ENCODE measurements at places on chromosomes 1 and 21.

GRCh38 chr1:178940068-178940765 is 69.3 kb upstream of the ANGPTL1 start:
- DNase-seq: no peak

DNA sequence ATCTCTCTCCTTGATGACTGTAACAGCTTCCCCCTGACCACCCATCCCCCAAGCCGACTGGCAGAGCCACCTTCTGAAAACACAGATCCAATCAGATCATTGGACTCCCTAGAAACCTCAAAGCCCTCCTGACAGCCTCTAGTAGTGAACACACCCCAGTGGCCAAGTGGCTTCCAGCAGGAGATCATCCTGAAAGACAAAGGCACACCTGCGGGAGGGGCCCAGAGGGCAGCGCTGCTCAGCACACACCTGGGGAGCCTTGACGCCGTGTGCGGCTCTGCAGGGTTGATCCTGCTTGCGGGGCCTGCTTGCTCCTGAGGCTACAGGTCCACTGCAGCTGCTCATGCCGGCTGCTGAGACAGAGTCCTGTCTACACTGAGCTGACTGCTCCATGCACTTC is 41.5 kb downstream of the SLC66A1 start:
- DNase-seq: no peak

- DNase-seq: peak; percentile 61
Observed at GRCh38 chr1:39666772-39667171, 5.1 kb downstream of the NT5C1A start.

GRCh38 chr1:25985171-25985570 is 12.7 kb downstream of the PAFAH2 start:
- DNase-seq: no peak

DNA sequence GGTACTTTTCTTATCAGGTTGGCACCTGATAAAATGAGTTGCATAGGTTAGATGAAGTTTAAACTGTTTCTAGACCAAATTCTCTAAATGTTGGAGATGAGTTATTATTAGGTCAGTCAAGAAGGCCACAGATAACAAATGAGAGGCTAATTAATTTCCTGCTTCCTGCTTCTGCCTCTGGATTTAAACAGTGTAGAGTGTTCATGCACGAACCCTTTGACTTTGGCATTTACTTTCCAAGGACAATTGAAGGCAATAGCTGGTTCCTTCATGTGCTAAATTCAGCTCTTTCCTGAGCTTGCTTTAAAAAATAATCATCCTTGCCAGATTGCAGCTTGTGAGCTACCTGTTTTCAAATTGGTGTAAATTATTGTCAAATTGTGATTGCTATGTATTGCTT is 80.6 kb downstream of the RASAL2 start:
- DNase-seq: no peak

DNA sequence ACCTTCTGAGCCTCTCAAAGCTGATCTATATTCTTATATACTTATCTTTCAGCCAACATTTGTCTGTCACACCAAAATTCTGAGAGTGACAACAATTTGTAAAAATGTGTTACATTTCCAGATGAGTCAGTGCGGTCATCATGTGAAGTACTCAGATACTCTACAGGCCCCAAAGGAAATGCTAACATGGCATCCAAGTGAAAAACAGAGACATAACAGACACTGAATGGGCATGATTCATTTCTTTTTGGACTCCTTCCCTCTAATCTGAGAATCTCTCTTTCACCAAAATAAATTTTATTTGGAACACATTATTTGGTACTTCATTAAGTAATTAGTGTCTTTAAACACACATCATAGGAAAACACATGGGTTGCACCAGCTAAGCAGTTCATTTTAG is 96.6 kb downstream of the SLC44A5 start:
- no peak for DNase-seq

DNA sequence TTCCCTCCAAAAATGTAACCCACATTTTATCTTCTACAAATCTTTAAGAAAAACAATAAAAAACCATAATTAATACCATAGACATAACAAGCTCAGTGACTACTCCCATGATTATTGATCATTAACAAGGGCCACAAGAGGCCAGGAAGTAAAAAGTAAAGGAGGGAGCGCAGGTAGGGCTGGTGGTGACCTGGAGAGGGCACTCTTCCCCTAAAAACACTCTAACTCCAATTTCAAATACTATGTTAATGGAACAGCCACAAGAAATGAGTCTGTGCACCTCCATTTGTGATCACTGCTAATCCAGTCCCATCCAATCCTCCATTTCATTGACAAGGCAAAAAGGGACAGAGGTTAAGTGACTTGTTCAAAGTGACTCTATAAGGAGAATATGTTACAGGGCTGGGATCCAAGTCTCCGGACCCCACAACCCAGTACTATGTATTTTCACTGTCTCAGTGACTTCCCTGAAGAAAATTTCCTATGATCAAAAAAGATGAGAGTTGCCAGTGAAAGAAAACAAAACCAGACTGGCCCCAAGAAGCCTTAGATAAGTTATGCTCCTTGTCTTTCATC is 41.2 kb upstream of the CFAP298 start:
- DNase-seq: peak; percentile 25

DNA sequence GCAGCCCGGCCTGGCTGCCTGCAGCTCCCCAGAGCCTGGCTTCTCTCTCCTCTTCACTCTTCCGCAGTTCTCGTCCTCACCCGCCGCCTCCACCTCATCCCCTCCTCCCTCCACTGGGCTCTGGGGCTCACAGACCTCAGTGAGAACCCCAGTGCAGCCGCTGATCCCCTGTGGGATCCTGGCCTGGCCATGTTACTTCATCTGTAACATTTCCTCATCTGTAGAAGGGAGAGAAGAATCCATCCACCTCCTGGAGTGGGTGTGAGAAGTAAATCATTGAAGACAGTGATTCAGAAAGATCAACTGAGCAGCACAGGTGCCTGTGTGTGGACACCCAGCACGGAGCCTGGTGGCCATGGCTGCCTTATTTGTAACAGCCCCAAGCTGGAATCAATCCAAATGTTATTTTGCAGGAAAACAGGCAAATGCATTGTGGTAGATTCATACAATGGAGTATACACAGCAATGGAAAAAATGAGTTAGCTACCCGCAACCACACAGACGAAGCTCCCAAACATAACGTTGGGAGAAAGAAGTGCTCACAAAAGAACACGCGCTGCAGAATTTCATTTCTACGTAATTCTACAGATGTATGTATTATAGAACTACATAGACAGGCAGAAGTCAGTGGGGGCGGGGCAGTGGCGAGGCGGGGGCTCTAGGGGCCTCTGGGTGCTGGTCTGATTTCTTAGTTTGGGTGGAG is 8.7 kb downstream of the LAPTM5 start:
- DNase-seq: no peak

- DNase-seq: no peak
Observed at GRCh38 chr1:82108843-82109242, 308.1 kb downstream of the ADGRL2 start.

DNA sequence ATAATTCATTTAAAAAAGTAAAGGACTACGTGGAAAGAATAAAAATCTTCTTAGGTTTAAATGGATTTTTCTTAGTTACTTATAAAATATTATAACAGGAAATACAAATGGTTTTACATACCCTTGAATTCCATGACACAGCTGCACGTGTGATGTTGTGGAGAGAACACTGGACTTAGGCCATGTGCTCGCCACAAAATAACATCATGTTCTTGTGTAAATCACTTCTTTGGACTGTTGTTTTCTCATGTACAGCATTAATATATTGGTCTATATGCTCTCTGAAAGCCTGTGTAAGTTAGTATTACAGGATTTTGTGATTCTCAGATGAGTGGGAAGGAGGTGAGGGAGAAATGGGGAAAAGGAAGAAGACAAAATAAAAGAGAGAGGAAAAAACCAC is 228.2 kb downstream of the DNM3 start:
- DNase-seq: no peak

- DNase-seq: no peak
Observed at GRCh38 chr1:51623025-51623424, 6.1 kb downstream of the OSBPL9 start.

- no peak for DNase-seq
Observed at GRCh38 chr1:6258675-6259074, 2.2 kb downstream of the GPR153 start.

DNA sequence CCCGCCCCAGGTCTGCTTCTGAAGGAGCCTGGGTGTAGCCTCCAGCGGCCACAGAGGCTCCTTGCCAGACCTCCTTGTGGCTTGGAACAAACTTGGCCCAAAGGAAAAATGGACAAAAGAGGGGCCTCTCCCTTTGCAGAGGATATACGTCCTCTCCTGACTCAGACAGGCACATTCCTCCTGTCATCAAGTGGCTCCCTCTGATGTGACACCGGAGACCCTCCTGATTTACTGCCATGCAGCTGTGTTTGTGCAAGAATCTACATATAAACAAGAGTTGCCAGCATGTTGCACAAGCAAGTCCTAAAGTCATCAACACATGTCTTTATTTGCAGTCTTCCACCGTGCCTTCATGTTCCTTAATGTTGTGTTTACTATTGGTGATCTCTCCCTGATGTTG is 54.1 kb upstream of the F3 start:
- no peak for DNase-seq

DNA sequence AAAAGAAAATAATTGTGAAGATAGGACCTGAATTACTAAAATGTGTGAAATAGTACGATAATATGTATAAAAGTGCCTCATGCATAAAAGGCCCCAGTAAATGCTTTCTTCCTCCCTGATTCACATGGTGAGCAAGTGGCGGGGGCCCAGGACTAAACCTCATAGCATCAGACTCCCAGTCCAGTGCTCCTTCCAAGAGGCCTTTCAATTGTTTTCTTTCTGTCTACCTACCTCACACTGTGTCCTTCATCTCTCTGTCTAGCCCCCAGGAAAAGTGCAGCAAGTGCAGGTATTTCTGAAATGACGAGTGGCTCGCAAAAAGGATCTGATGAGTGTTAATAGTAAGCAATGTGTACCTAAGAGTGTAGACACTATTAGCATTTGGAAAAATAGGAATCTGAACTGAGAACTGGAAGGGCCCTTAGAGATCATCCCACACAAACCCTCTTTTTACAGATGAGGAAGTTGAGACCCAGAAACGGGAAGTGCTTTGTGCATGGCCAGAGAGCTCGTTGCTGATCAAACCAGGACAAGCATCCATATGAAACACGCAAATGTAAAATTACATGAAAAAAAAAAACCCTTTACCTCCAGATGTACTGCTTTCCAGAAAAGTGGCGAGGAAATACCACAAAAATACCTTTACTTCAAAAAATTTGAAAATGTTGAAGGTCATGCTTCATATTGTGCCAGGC is 118.2 kb upstream of the HOOK1 start:
- DNase-seq: no peak

DNA sequence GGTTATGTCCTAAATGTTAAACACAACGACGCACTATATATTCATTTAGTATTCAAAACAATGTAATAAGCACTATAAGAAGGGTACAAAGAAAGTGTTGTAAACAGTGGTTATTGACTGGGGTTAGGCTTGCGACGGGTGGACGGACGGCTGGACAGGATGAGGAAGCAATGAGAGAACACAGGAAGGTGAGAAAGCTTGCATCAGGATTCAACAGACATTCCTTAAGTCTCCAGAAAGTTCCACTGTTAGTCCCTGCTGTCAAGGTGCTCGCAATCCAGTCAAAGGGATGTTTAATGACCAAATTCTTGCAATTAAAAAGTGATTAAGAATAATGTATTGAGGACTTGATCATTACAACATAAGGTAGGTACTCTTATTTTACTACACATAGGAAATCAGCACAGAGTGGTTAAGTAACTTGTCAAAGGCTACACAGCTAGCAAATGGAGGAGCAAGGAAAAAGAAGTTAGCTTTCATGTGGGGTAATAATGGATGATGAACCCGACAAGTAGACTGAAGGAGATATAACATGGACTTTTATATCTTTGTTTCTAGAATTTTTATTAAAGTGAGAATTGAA is 994 bp upstream of the ACBD6 start:
- DNase-seq: no peak

- no peak for DNase-seq
Observed at GRCh38 chr1:81155131-81155530, 645.6 kb upstream of the ADGRL2 start.

- no peak for DNase-seq
Observed at GRCh38 chr1:76746206-76746605, 121.1 kb upstream of the ST6GALNAC5 start.

DNA sequence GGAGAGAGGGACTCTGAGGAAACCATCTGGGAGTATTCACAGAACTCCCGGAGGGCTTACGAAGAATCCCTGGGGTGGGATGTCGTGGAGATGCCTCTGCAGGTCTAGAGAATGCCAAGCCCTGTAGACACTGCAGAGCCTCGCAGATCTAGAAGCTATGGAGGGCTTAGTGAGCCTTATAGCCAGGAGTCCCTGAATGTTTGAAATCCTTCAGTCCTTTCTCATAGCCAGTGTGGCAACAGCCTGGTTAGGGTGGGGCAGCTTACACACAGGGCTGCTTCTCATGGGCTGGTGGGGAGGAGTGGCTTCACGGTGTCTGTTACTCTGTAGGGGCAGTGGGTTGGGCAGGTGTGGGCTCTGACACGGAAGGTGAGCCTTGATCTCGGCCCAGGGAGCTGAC is 44.2 kb upstream of the KDM4A start:
- DNase-seq: no peak

GRCh38 chr1:165564561-165564960 is 20.8 kb downstream of the LRRC52 start:
- no peak for DNase-seq

GRCh38 chr1:75426688-75427087 is 184.2 kb downstream of the SLC44A5 start:
- DNase-seq: no peak

GRCh38 chr1:92228401-92228800 is 10.7 kb downstream of the C1orf146 start:
- DNase-seq: no peak

GRCh38 chr1:221620437-221621384 is 121.2 kb downstream of the DUSP10 start:
- DNase-seq: no peak

GRCh38 chr1:205493241-205494085 is 11.0 kb upstream of the CDK18 start:
- no peak for DNase-seq

DNA sequence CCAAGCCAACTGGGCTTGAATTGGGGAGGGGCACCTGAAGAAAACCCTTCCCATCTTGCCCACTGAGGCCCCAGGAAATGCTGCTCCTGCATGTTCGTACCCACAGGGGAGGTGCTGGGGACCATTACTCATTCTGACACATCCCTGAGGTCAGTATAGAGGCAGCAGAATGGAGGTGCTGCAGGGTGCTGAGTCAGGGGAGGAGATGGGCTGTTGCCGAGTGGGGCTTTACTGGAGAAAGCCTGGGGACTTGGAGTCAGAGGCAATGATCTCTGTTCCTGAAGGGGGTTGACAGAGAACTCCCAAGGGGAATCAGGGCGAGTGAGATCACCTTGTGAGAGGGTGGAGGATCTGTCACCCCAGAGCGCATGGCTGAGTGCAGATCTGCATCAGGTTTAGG is 40.2 kb upstream of the KCNA10 start:
- DNase-seq: no peak

GRCh38 chr1:30743584-30744059 is 14.0 kb downstream of the LAPTM5 start:
- peak; percentile 74 for DNase-seq

DNA sequence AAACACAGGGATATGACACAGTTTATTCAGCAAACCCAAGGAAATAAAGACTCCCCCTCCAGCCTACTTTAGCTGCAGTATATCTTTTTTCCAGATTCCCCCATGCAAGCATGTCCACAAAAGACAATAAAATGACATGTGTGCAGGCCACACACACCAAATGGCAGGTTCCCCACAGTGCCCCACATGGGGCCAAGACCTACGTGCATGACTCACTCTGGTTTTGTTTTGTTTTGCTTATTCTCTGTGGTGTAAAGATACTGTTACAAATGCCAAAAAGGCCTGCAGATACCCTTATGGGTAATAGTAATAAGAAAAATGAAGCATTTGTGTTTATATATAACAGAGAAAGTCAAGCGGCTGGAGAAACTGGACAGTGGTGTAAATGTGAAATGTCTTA is 71.6 kb downstream of the RD3 start:
- DNase-seq: no peak

- DNase-seq: no peak
Observed at GRCh38 chr1:243341074-243341473, 85.2 kb downstream of the SDCCAG8 start.

All from GM12891 (cell line).